ENCODE measurements at places on chromosomes 1 and 21.

GRCh38 chr1:229251185-229251584 lies 19.7 kb upstream of the RAB4A start:
- no peak for DNase-seq

DNA sequence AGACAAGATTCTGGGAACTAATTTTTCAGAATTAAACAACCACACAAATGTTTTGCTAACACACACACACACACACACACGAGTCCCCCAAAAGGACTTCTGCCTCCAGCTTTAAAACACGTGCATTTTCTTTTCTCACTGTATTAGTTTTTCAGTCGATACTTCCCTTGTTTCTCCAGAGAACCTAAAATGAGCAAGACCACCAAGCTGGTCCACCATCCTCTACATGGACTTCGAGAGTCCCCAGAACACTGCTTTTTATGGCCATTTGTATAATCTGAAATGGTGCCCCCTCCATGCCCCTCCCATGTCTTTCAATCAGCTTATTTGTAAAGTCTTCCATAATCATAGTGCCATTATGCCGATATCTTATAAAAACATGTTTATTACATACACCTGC lies 10.8 kb upstream of the CHI3L2 start:
- no peak for DNase-seq

DNA sequence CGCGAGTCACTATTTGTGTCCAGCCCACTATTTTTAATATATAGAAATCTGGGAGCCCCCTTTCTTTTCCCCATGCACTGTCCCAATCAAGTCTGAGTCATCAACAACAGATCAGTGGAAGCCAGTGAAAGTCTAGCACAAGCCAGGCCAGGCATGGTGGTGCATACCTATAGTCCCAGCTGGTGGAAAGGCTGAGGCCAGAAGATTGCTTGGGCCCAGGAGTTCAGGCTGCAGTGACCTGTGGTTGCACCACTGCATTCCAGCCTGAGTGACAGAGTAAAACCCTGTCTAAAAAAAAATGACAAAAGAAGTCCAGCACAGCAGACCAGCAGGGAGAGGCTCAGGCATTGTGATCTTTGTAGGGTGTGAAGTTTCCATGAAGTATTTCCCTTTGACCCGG lies 9.0 kb upstream of the RPL5 start:
- no peak for DNase-seq

- no peak for DNase-seq
These were observed 188.8 kb downstream of the MATN1 start for GRCh38 chr1:30534551-30534940.

DNA sequence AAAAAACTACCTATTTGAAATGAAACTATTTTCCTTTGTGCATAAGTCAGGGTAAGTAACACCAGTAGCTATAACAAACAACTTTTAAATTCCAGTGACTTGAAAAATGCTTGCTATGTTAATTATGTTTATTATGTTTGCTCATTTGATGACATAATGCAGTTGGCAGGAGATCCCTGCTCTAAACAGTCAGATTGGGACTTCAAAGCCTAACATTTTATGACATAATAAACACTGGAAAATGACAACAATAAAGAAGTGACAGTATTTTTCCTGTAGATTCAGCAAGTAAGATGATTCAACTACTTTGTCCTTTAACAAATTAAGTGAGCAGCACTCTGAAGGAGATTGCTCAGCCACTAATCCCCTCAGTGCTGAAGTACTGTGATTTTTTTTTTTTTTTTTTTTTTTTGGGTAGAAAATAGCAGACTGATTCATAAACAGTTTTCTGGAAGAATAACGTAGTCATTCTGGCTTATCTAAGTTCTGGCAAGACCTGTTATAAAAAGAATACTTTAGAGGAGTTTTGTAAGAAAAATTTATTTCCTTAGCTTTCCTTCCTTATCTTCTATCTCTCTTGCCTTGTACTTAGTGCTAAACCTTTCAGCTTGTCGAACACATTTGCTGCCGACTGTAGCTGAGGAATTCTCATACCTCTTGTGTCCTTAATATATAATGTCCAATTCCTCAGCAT lies 207.2 kb downstream of the PTGER3 start:
- no peak for DNase-seq

- DNase-seq, result no peak
These were observed 2.7 kb downstream of the DISP1 start for GRCh38 chr1:222817529-222817928.

DNA sequence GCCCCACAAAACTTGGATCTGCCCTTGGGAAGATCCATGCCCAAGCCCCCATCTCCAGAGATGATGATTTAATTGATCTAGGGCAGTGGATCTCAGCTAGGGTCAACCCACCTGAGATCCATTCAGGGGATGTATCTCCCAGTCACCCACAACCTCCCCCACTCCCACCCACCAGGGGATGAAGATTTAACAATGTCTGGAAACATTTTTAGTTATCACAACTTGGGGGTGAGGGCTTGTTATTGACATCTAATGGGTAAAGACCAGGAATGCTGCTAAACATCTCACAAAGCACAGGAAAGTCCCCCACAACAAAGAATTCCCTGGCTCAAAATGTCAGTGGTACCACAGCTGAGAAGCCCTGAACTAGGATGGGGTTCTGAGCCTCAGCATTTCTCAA lies 45.0 kb upstream of the LPGAT1 start:
- no peak for DNase-seq

- no peak for DNase-seq
These were observed 49.6 kb upstream of the ATP1A1 start for GRCh38 chr1:116323491-116323890.

All from stimulated activated CD8-positive, alpha-beta memory T cell treated with anti-CD3 and anti-CD28 coated beads, Interleukin-15, amount 100 ng/mL, for 24 hours (primary cell).